ENCODE measurements at places on chromosomes 5 and 9.

DNA sequence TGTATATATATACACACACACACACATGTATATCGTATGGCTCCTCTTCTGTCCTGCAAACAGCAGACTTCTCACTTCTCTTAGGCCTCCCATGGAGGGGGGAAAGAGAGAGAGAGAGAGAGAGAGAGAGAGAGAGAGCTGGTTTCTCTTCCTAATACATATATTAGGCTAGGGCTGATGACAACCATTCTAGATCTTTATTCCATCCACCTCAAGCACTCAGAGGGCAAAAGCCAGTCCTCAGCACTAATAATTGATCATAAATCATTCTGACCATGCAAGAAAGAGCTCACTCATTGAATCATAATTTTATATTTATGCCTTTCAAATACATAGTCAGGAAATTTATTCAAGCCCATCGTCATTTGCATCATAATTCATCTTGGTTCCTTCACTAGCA is 47.0 kb downstream of the CFAP90 start:
- no peak for DNase-seq

DNA sequence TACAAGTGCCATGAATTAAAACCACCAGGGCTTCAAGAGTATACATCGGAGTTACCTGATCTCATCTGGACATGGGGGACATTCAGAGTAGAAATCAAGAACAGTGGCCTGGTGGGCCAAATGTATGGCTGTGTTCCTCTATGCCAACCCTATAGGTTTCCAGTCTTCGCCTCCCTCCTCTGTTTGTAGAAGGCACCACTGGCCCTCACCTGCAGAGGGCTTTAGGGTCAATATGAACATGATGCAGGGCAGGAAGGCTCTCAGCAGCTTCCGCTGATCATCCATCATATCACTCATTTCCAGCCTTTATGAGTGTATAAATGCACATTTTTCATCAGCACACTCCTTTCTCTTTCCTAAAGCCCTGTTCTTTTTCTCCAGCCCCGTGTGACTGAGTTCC is 555.5 kb upstream of the BRINP1 start:
- DNase-seq: no peak

DNA sequence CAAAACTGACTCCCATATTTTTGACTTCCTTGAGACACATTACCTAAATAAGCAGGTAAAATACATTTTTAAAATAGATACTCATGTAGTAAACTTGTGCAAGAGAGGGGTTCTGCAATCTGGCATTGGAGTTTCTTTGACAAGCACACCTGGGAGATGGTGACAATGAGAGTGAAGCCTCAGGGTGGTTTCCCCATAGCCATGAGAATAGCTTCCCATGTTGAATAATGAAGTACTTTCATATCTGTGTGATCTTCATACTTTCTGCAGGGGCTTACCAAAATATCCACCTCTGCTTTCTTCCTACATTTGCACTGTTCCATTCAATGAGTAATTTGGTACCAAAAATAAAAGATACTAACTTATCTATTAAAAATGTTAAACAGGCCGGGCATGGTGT is 44.7 kb upstream of the VCAN start:
- DNase-seq: no peak

DNA sequence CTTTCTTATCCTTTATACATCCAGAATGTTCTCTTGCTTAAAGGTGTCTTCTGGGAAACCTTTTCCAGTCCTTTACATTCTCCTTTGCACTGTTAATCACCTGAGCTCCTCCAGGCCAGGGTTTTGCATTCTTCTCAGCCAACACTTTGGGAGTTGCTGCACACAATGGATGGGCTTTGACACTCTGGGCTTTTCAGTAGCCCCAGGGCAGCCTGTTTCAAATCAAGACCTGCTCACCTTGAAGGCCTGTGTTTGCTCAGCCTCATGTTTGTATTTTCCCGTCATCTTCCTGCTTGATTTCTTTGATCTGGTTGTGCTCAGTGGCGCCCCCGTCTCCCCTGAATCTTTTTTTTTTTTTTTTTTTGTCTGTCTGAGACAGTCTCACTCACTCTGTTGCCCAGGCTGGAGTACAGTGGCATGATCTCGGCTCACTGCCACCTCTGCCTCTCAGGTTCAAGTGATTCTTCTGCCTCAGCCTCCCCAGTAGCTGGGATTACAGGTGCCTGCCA is 41.0 kb downstream of the DMRT1 start:
- DNase-seq: no peak

GRCh38 chr5:35804841-35805240 is 51.9 kb upstream of the IL7R start:
- no peak for DNase-seq

- DNase-seq: no peak
Observed at GRCh38 chr5:126168785-126169184, 254.4 kb upstream of the GRAMD2B start.

GRCh38 chr5:60891667-60892066 is 47.6 kb upstream of the ELOVL7 start:
- no peak for DNase-seq

GRCh38 chr9:113602126-113603047 is 138.9 kb downstream of the RGS3 start:
- peak; percentile 27 for DNase-seq

GRCh38 chr5:15008921-15009320 is 137.3 kb upstream of the ANKH start:
- DNase-seq: no peak

DNA sequence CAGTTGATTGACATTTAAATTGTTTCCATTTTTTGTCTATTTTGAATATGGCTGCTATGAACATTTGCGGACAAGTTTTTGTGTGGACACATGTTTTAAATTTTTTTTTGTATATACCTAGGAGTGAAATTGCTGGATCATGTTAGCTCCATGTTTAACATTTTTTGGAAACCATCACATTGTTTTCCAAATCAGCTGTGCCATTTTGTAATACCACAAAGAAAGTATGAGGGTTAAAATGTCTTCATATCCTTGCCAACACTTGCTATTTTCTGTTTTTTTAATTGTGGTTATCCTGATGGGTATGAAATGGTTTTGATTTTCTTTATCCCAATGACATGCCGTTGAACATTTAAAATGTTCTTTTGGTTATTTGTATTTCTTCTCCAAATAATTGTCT is 52.1 kb downstream of the CARTPT start:
- DNase-seq: no peak

DNA sequence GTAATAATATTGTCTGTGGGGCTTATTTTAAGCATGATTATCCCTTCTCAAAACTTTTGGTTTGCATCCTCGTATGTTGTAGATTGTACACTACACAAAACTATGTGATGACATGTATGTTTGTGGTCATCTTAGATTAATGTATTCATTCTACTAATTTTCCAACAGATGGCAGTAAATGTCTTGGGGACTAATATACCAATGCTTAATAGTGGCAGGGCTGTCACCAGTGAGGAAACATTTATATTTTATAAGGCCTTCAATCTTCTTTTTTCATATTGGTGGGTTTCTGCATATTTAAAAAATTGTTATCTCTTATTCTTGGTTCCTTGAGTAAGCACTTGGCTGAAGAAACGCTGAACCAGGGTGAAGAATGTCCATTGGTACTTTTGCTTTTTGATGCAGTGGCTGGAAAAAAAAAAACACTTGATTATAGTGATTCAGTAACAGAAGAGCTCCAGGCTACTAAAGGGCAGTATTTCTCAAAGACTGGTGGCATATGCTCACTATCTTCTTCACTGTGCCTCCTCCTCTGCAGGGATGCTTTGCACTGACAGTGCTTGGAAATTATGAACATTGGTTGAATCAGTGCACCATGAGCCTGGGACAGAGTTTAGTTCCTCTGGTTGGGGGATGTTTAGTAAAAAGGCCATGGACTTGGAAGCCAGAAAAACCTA is 530.3 kb downstream of the RASEF start:
- peak; percentile 29 for DNase-seq

GRCh38 chr9:122379340-122379739 is 8.5 kb downstream of the PTGS1 start:
- no peak for DNase-seq

GRCh38 chr9:98222885-98223691 is 30.7 kb upstream of the CORO2A start:
- no peak for DNase-seq
